HS-5 (cell line): ENCODE measurements at places on chromosomes 1 and 21.

- DNase-seq, result no peak
Measured at GRCh38 chr1:20621012-20621411, 12.2 kb upstream of the PINK1 start.

GRCh38 chr1:234683861-234684632, 74.1 kb upstream of the IRF2BP2 start:
- peak; percentile 64 for DNase-seq

DNA sequence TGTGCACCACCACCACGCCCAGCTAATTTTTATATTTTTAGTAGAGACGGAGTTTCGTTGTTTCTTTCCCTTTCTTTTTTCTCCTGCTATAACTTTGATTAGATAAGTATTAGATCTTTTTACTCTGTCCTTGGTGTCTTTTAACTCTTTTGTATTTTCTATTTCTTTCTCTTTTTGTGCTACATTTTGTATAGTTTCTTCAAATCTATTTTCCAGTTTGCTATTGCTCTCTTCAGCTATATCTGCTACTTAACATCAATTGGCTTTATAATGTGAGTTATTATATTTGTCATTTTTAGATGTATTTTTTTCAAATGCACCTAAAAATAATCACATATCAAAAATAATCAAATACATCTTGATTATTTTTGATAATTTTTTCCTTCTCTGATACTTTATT, 16.0 kb upstream of the ERRFI1 start:
- DNase-seq, result no peak

DNA sequence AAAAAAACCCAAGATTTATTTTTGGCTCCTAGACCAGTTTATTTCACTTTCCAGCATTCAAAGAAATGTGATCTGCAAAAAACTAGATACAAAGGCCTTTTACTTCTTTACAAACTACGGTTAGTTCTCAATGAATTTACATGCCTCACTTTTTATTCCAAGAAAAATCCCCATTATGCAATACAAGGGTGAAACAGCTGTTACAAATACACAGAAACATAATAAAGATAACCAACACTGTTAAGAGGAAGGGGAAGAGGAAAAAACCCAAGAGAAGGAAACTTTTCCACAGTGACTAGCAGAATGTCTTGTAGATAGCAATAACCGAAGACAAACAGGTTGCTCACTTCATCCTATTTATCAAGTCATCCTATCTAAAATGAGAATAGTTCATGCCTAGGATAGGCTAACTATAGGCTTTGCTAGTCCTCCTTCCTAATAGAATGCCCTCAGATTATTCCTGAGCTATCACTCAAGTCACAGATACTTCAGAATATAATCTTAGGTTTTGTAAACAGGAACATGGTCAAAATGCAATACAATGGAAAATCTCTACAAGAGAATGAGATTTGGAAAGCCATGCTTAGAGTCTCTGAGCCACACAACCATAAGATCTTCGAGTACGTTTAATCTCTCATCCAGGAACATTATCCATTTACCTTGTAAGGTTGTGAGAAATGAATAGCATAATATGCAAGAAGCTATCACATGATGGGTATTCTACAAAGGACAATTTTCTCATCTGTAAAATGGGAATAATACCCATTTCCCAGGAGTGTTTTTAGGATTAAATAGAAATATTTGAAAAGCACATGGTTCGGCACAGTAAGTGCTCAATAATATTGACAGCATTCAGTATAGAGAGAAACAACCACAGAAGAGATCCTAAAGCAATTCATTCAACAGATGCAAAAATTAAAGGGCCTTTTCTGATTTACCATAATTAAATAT, 5.4 kb downstream of the PNRC2 start:
- no peak for DNase-seq

DNA sequence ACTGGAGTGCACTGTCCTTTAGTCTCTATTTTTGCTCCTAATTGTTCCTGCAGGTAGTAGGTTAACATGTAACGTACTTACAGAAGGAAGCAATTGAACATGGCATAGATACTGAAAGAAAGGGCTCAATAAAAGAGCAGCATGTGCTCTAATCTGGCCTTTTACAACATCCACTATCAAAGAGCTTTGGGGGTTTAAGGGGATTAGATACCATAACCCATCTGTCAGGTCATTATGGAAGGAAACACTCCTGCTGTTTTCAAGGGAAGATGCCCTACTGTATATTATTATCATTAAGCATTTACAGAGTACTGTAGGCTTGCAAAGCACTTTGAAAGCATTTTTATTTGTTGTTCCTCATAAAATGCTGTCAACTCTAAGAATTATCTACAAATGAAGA, 152.8 kb downstream of the TTLL7 start:
- DNase-seq, result no peak

DNA sequence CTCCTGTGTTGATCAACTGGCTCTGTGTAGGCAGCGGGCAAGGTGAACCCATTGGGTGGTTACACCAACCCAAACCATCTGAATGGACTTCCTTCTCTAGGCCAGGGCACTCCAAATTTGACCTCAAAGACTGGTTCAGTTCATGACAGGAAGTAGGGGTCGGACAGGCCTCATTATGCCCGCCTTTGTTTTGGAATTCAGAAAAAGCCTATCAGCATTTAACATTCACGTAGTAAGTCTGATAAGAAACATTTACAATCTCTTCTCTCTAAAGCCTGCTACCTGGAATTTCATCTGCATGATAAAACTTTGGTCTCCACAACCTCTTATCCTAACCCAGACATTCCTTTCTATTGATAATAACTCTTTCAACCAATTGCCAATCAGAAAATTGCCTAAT, 97.1 kb upstream of the ETV3 start:
- DNase-seq, result no peak

- no peak for DNase-seq
Measured at GRCh38 chr1:155016231-155016831, 13.7 kb downstream of the ZBTB7B start.

- no peak for DNase-seq
Measured at GRCh38 chr21:35484851-35485250, 435.7 kb upstream of the RUNX1 start.
